ENCODE measurements at places on chromosomes 11 and 22. TPM values are rescaled to one million over a fixed set of nuclear protein-coding genes. Genes with fewer than 3 reads are reported as not detected.
A peak's percentile ranks its signal among the peaks of the same experiment; 100 is the strongest.

GRCh38 chr11:45413156-45413858 is 127.2 kb upstream of the SYT13 start:
- no peaks in the 10 kb centered on the region for H3K36me3 ChIP-seq
- no peak overlapping the region for H3K27ac ChIP-seq
- no peak for DNase-seq
- no peaks in the 10 kb centered on the region for H3K4me1 ChIP-seq
- H3K27me3 ChIP-seq: peaks cover 9% of the 10 kb centered on the region

Gene TNNI2
- total RNA-seq: not detected

- H3K4me1 ChIP-seq: peaks cover 41% of the 10 kb centered on the region
- DNase-seq: no peak
- peaks cover 15% of the 10 kb centered on the region for H3K36me3 ChIP-seq
- H3K27ac ChIP-seq: peak within 1 kb of the TSS; percentile 52
Observed at GRCh38 chr11:61294717-61295595, at the start of gene VWCE. Gene VWCE (minus strand): TSS chr11:61295316. CDS start chr11:61295037, 279 bp downstream.

- H3K27me3 ChIP-seq: peaks cover 59% of the 10 kb centered on the region
- H3K27ac ChIP-seq: no peak overlapping the region
- H3K36me3 ChIP-seq: no peaks in the 10 kb centered on the region
- DNase-seq: no peak
Observed at GRCh38 chr22:43819931-43820640, 8.0 kb upstream of the EFCAB6 start.

Gene OR56A1
- total RNA-seq: not detected

GRCh38 chr11:116702772-116703385 is 69.9 kb downstream of the BUD13 start:
- no peaks in the 10 kb centered on the region for H3K36me3 ChIP-seq

DNA sequence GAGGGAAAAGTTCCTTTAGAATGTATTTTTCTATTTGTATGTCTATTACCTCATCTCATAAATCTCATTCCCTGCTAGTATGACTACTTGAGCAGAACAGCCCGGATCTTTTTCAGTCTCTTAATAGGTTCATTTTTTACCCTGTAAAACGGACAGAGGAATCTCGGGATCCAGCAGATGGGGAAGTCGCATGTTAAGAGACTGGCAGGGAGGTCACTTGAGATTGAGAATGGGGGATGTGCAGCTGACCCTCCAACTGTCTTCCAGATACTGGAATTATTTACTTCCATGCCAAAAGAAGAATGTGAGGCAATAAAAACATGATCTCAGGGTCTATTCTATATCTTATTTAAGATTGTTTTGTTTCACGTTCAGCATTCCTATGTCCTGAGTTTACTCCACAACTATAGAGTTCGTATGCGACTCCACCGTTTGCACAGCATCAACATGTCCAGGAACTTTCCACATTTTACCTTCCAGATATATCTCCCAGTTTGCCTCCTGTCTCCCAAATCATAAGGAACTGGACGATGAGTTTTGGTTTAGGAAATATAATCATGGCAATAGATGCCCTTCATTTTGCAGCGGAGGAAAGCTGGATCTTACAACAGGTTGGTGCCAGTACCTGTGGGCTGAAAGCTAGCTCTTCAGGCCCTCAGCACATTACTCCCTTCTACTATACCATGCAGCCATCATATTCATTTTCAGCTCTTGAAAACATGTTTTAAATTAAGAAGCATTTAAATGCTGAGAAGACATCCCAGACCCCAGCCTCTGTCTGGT is 181.5 kb downstream of the MAML2 start:
- peaks cover 50% of the 10 kb centered on the region for H3K4me1 ChIP-seq
- H3K27ac ChIP-seq: peak overlapping the region; percentile 39
- H3K27me3 ChIP-seq: no peaks in the 10 kb centered on the region
- DNase-seq: no peak

DNA sequence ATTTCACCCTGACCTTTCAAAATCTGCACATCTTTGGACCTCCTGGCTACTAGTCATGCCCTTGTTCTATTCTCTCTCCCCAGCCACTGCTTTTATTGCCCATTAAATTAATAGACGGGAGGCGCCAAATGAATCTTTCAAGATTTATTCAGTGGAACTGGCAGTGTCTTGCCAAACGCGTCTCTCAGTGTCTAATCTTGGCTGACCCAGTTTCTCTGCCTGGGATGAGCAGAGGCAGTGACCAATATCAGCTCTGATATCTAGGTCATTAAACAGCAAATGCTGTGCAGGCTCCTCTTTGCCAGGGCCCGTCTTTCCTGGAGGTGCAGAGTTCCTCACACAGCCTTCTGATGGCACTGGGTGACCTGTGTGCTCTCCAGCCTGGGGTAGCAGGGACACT is 74.0 kb downstream of the TRAF6 start:
- no peak for DNase-seq
- H3K4me3 ChIP-seq: no peak overlapping the region
- H3K27me3 ChIP-seq: no peaks in the 10 kb centered on the region
- no peak overlapping the region for H3K27ac ChIP-seq

GRCh38 chr11:124928942-124929665 is 6.7 kb downstream of the HEPACAM start:
- DNase-seq: no peak
- no peaks in the 10 kb centered on the region for H3K36me3 ChIP-seq
- H3K27me3 ChIP-seq: no peaks in the 10 kb centered on the region
- no peak overlapping the region for H3K4me3 ChIP-seq
- no peak overlapping the region for H3K27ac ChIP-seq

DNA sequence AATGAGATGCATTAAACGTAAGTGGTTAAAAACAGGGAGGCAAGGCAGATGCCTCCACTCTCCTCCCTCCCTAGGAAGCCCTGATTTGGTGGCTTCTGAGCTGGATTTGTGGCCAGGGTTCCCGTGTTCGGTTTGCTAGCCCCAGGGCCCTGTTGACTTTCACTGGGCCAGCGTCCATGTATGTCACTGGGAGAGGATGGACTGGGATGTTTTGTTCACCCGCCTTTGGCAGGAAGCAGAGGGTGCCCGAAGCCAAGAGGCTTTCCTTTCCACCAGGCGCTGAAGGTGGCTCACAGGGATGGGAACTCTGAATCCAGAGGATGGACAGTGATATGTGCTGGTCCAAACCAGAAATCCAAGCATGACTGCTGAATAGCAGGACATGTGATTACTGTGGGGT is 146.6 kb downstream of the CSNK2A3 start:
- H3K27me3 ChIP-seq: no peaks in the 10 kb centered on the region
- peak; percentile 87 for DNase-seq
- no peak overlapping the region for H3K4me3 ChIP-seq
- no peaks in the 10 kb centered on the region for H3K36me3 ChIP-seq

GRCh38 chr11:2175659-2176058 is 4.0 kb upstream of the TH start:
- no peak overlapping the region for H3K27ac ChIP-seq
- H3K4me3 ChIP-seq: no peak overlapping the region
- H3K4me1 ChIP-seq: no peaks in the 10 kb centered on the region
- no peaks in the 10 kb centered on the region for H3K36me3 ChIP-seq

DNA sequence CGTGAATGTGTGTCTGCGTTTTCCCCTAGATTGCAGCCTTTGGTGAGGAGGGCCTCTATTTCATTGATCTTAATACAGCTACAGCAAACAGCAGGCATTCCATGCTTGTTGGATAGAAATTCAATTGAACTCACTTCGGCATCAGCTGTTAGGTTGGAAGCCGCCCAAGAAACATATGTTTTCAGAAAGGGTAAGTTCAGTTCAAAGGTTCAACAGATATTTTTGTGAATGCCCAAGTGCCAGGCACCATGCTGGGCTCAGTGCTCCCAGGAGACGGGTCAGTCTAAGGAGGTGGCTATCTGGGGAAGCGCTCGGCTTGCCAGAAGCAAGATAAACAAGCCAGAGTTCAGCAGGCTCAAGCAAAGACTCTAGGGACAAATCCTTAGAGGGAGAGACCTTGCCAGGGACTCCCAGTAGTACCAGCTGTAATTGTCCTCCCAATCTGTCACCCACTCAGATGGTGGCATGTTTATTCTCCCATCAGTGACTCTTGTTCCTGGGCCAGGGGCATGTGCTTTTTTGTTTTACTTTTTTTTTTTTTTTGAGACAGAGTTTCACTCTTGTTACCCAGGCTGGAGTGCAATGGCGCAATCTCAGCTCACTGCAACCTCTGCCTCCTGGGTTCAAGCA is 64.5 kb upstream of the LARGE1 start:
- H3K36me3 ChIP-seq: no peaks in the 10 kb centered on the region
- H3K4me3 ChIP-seq: no peak overlapping the region
- DNase-seq: peak; percentile 79
- peaks cover 12% of the 10 kb centered on the region for H3K4me1 ChIP-seq
- no peaks in the 10 kb centered on the region for H3K27me3 ChIP-seq
- H3K27ac ChIP-seq: no peak overlapping the region

GRCh38 chr22:36234919-36235318 is 4.4 kb downstream of the APOL2 start:
- H3K36me3 ChIP-seq: peaks cover 43% of the 10 kb centered on the region
- no peaks in the 10 kb centered on the region for H3K27me3 ChIP-seq
- no peak for DNase-seq
- H3K4me1 ChIP-seq: peaks cover 50% of the 10 kb centered on the region
- H3K4me3 ChIP-seq: no peak overlapping the region

DNA sequence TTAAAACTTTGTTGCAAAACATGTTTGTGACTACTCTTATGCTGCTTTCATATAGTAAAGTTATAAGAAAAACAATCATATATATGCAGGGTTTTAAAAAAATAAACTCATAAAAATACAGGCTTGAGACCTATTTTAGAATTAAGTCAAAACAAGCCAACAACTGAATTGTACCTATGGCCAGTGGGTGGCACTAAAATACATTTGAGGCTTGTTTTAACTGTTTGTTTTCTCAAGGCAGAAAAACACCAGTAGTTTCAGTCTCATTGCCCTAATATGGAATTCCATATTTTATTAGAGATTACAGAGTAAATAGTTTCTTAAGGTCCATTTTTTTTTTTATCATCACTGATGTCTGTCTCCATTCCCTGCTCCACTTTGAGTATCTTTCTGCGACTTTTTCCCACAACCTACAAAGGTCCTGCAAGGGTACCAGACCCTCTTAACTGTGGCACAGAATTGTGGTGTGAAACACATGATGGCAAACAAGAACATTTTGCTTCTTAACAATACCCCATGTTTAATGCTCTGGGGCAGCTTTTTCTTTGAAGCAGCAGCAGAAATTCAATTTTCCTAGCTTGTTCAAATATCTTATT is 8.5 kb upstream of the CCDC89 start:
- no peaks in the 10 kb centered on the region for H3K36me3 ChIP-seq
- H3K4me3 ChIP-seq: no peak overlapping the region
- no peaks in the 10 kb centered on the region for H3K4me1 ChIP-seq
- H3K27me3 ChIP-seq: no peaks in the 10 kb centered on the region

Gene MRPL49
- total RNA-seq: 76.2 TPM

Measured in esophagus muscularis mucosa (tissue), 4 donors.